SK-N-DZ (cell line): ENCODE measurements at places on chromosomes 11 and 22.

- DNase-seq = peak; percentile 78
These were observed 54.2 kb upstream of the CSNK2A3 start for GRCh38 chr11:11407065-11407762.

DNA sequence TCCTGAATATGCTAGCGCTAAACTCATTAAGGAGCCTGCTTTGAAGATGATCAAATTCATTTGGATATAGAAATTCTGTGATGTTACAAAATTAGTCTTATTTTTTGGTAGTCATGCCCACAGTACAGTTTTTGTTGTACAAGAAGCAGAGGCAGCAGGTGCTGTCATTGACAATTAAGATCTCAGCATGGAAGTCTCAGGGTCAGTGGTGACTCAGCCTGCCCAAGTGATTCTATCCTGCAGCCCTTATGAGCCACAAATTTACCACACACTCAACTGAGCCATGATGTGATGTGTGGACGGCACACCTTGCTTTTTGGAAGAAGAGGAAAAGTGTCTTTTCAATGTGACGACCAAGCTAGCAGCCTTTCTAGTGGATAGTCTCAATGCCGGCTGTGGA, 153.6 kb upstream of the SORL1-AS1 start:
- no peak for DNase-seq

- DNase-seq = no peak
These were observed 3.3 kb downstream of the FAM227A start for GRCh38 chr22:38652859-38653258.

DNA sequence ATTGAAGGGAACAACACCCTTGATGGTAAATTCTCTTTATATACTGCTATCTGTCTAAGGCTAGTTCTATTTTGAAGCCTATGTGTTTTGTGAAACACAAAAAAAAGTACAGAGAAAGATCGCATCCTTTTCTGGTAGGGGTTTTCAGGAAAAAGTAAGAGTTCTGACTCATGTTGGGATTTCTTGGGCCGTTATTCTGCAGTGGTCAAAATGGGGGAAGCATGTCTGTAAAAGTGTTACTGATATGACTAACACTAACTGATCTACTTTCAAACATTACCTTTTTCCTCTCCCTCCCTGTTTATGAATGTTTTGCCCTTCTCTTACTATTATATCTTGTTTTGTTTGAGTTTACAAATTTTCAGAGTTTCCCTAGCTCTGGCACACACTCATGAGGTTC, 53.9 kb downstream of the CTNND1 start:
- DNase-seq = no peak
